Left colon (tissue), 2 donors: ENCODE measurements at places on chromosomes 5 and 9. TPM values are rescaled to one million over a fixed set of nuclear protein-coding genes. Genes with fewer than 3 reads are reported as not detected.

The TMCO6 gene
- total RNA-seq: 16.1 TPM

The HSPB3 gene
- 0.81 TPM for total RNA-seq

The PCDHGA3 gene
- total RNA-seq: 0.39 TPM

The NPM1 gene
- 407 TPM for total RNA-seq

GRCh38 chr5:69454460-69455249 lies 37.9 kb upstream of the OCLN start:
- peak; percentile 34 for DNase-seq

DNA sequence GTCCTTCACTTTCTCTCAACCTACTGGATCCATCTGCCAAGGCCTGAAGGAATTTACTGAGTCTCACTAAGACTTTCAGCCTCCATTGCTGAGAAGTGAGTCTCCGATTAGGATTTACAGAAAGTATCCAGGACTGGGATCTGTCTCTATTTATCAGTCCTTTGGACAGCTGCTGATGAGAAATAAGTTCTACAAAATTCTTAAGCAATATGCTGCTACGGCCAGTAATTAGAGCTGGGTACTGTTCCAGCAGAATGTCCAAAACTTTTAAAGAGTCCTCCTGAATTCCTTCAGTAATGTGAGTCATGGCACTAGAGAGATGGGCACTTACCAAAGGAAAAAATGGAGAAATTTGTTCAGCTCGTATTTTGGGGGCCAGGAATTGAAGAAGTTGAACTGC lies 5.9 kb downstream of the TEX10 start:
- no peak for DNase-seq

DNA sequence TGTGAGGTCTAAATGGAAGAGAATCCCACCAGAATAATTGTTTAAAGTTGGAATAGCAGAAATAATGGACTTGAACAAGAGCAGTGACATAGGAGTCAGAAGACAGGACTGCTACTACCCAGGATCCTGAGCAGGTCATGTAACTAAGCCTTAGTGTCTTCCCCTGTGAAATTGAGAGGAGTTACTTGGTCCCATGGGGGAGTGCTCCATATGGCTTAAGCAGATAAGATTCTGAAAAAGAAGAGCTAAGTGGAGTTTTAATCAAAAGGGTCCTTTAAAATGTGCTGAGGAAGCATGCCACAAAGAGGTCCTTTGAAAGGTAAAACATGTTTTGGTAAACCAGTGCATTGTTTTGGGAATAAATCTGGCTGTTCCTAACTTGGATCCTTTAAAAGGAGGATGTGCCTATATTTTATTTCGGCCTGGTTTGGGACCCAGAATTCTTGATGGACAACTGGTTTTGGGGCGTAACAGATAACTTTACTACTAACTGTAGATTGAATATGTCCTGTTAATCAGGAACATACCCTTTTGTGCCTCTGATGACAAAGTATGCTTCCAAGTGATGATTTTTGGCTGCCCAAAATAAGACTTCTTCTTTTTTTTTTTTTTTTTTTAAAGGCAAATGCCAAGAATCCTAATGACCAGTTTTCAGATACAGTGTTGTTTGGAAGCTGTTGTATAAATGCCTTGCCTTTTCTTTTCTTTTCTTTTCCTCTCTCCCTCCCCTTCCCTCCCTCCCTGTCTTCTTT lies 5.7 kb downstream of the RCL1 start:
- no peak for DNase-seq

DNA sequence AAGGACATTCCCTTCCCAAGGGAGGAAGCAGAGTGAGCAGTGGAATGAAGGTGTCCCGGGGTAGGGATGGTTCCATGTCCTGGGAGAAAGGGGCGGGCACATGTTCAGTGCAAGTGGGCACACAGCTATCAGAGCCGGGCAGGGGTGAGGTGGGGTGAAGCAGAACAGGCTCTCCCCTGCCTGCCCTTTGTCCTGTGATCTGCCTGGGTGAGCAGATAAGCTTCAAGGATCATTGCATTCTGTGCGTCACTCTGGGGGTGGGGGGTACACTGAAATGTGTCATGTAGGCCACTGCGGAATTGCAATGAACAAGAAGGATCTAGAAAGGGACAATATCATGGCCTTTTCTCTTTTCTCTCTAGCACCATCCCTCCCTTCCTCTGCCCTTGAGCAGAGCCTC lies 61.7 kb upstream of the SHB start:
- DNase-seq: no peak
